ENCODE measurements at places on chromosomes 5 and 9.

DNA sequence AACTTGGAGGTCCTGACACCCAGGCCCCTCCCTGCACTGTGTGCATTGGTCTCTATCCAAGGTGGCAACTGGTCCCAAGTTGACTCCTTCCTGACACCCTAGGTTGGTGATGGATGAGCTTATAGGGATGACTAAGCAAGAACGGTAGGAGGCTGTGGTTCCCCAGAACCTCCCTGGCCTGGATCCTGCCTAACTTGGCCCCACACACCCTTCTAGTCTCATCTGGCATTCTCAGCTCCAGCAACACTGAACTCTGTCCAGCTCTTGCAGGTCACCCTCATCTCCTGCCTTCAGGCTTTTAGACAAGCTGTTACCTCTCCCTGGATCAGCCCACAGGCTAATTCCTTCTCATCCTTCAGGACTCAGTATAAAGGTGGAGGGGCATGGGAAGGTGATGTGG, 16.5 kb downstream of the AQP3 start:
- H3K4me3 ChIP-seq: no peak overlapping the region
- DNase-seq: no peak
- H3K27me3 ChIP-seq: no peaks in the 10 kb centered on the region
- H3K36me3 ChIP-seq: no peaks in the 10 kb centered on the region
- no peak overlapping the region for H3K27ac ChIP-seq

GRCh38 chr5:78696637-78697036, 48.1 kb upstream of the LHFPL2 start:
- H3K27me3 ChIP-seq: no peaks in the 10 kb centered on the region
- H3K4me1 ChIP-seq: peaks cover 32% of the 10 kb centered on the region
- no peak for DNase-seq
- H3K36me3 ChIP-seq: no peaks in the 10 kb centered on the region
- H3K27ac ChIP-seq: no peak overlapping the region

- H3K4me1 ChIP-seq: no peaks in the 10 kb centered on the region
- no peak for DNase-seq
- no peak overlapping the region for H3K27ac ChIP-seq
- H3K36me3 ChIP-seq: no peaks in the 10 kb centered on the region
- H3K4me3 ChIP-seq: no peak overlapping the region
Measured at GRCh38 chr9:8809741-8810140, 1010.2 kb upstream of the DMAC1 start.

DNA sequence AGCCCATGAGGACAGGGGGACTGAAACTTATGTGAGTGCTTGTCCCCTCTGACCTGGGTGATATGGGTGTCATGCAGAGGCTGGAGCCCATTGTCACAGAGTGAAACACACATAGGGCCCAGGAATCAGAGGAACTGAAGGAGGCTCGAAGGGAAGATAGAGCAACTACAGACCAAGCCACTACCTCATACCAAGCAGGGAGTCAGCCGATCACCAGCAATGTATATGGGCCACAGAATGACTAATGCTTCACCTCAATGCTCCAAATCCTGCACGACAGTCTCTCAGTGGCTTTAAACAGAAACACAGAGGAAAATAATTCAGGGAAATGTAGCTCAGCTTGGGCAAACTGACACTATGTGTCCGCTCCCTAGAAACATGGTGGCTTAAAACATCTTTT, 8.9 kb upstream of the FBXW11 start:
- peaks cover under 1% of the 10 kb centered on the region for H3K4me1 ChIP-seq
- no peak overlapping the region for H3K27ac ChIP-seq
- H3K4me3 ChIP-seq: no peak overlapping the region
- H3K36me3 ChIP-seq: no peaks in the 10 kb centered on the region
- H3K27me3 ChIP-seq: no peaks in the 10 kb centered on the region
- no peak for DNase-seq

- no peaks in the 10 kb centered on the region for H3K4me1 ChIP-seq
- no peak for DNase-seq
- H3K36me3 ChIP-seq: no peaks in the 10 kb centered on the region
- no peak overlapping the region for H3K4me3 ChIP-seq
- no peaks in the 10 kb centered on the region for H3K27me3 ChIP-seq
- H3K27ac ChIP-seq: no peak overlapping the region
Measured at GRCh38 chr5:131825404-131826013, 28.7 kb upstream of the FNIP1 start.

DNA sequence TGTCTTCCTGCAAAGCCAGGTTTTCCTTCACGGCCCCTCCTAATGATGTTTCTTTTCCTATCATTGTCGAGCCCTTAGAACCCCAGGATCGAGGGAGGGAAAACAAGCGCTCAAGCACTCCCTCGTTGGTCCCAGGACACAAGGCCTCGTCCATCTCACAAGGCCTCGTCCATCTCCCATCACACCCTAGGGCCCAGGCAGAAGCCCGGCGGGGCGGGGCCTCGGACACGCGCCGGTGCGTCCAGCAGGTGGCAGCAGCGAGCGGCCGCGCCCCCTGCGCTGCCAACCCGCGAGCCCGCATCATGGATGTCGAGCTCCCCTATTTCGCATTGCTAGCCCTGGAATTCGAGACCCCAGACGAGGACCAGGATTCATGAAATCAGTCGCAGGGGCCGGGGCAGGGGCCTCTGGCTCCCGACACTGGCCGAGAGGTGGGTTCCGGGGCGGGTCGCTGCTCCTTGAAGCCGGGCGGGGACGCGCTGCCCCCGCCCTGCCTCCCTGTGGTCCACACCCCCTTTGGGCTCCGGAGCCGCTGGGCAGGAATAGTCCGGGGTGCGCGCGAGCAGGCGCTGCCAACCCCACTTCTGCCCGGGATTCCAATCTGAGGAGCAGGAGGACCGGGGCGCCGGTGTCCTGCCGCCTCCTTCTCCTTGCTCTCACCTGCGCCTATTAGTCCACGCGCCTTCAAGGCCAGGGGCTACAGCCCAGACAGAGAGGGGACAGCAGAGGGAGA, at the start of gene ABLIM3:
Gene ABLIM3 (plus strand): TSS at position 270 of the 733 bp plus-strand sequence. CDS start 603 bp downstream, outside the sequence.
- no peak for DNase-seq
- peak within 1 kb of the TSS; percentile 25 for H3K27ac ChIP-seq
- peak within 1 kb of the TSS; percentile 84 for H3K4me3 ChIP-seq
- H3K36me3 ChIP-seq: no peaks in the 10 kb centered on the region
- no peaks in the 10 kb centered on the region for H3K27me3 ChIP-seq

DNA sequence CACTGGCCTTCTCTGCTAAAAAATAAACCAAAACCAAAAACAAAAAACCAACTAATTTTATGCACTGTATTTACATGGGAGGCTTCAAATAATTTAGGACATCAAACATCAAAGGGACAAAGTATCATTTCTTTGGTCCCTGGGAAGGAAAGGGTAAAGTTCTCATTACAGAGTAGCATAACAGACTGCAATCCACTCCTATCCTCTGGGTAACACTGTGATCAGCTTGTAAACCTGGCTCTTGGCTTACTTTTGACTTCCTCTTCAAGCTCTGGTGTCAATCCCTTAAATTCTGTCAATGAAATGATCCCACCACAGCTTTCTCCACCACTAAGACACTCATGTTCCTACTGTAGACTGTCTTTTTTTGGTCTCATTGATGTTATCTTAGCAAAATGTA, 69.8 kb upstream of the VCAN start:
- DNase-seq: no peak
- no peaks in the 10 kb centered on the region for H3K4me1 ChIP-seq
- H3K27ac ChIP-seq: no peak overlapping the region
- no peaks in the 10 kb centered on the region for H3K27me3 ChIP-seq
- H3K36me3 ChIP-seq: no peaks in the 10 kb centered on the region

GRCh38 chr5:57575839-57576238, 93.2 kb upstream of the ACTBL2 start:
- no peaks in the 10 kb centered on the region for H3K4me1 ChIP-seq
- H3K27ac ChIP-seq: no peak overlapping the region
- H3K27me3 ChIP-seq: peaks cover 4% of the 10 kb centered on the region
- H3K36me3 ChIP-seq: no peaks in the 10 kb centered on the region
- H3K4me3 ChIP-seq: no peak overlapping the region
- no peak for DNase-seq

- no peak overlapping the region for H3K27ac ChIP-seq
- no peak for DNase-seq
- H3K27me3 ChIP-seq: no peaks in the 10 kb centered on the region
- H3K36me3 ChIP-seq: no peaks in the 10 kb centered on the region
- peaks cover 4% of the 10 kb centered on the region for H3K4me1 ChIP-seq
Measured at GRCh38 chr5:91182763-91183162, 200.4 kb downstream of the ARRDC3 start.

- no peak overlapping the region for H3K27ac ChIP-seq
- no peak overlapping the region for H3K4me3 ChIP-seq
- H3K36me3 ChIP-seq: no peaks in the 10 kb centered on the region
- H3K4me1 ChIP-seq: no peaks in the 10 kb centered on the region
- H3K27me3 ChIP-seq: peaks cover 11% of the 10 kb centered on the region
Measured at GRCh38 chr9:38338342-38339018, 54.0 kb upstream of the ALDH1B1 start.

DNA sequence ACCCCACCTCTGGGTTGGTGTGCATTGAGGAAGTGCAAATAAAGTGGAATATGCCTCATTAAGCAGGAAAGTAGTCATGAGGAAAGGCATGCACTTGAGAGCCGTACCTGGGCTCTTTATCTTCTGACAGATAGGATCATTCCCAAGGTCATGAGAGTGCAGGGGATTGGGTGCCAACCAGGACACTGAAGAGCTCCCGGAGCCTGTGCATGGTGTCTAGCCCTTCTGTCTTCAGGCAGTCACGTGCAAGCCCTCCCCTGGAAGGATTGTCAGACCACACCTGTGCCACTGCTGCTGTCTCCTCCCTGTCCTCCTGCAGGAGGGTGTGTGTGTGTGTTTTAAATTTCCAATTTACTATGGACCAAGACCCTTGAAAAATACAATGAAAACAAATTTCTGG, 69.6 kb downstream of the PDE8B start:
- H3K4me3 ChIP-seq: no peak overlapping the region
- H3K27me3 ChIP-seq: peaks cover 18% of the 10 kb centered on the region
- no peak for DNase-seq
- H3K36me3 ChIP-seq: no peaks in the 10 kb centered on the region
- no peak overlapping the region for H3K27ac ChIP-seq
- no peaks in the 10 kb centered on the region for H3K4me1 ChIP-seq

DNA sequence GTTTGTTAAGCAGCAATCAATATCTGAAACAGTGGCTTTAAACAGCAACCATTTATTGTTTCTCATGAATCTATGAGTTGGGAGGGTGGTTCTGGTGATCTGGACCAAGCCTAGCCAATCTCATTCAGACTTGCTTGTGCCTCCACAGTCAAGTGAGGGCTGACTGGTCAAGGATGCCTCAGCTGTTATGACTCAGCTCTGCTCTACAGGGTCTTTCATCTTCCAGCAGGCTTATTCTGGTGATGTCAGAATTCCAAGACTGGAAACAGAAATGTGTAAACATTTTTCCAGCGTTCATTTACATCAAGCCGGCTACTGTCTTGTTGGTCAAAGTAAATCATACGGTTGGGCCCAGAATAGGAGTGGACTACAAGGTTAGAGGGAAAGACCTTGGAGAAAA, 2.5 kb upstream of the PIP5K1B start:
- H3K4me1 ChIP-seq: no peaks in the 10 kb centered on the region
- H3K27me3 ChIP-seq: peaks cover 39% of the 10 kb centered on the region
- DNase-seq: no peak

DNA sequence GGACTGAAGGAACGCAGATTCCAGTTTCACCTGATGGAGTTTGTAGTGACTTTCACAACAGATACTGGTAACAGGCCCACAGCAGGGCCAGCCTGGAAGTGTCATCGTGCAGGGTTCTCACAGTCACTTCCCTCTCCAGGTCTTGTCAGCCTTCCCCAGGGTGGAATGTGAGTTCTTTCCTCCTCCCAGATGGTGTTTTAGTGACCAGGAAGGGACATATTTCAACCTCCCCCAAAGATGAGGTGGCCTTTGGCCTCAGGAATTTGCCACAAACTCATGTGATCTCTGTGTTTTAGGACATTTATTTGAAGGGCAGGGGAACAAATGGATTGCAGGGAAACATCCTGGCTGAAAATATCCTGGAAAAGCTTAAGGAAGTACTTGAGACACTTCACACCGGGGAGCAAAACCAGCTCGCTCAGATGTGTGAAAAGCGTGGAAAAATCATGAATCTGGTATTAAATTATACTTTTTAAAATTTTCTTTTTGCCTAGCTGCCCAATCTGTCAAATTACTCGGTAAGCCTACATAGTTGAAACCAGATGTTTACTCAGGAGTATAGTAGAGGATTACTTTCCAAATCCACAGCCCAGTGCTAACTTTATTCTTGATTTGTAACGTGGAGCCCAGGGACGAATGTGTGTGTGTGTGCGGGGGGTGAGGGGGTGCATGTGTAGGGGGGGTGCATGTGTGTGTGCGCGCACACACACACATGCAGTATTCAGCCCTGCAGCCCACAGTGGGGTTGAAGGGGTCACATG, 66.8 kb downstream of the PTPDC1 start:
- H3K4me3 ChIP-seq: no peak overlapping the region
- H3K27me3 ChIP-seq: no peaks in the 10 kb centered on the region
- H3K27ac ChIP-seq: no peak overlapping the region
- no peaks in the 10 kb centered on the region for H3K36me3 ChIP-seq
- no peak for DNase-seq

- peaks cover 9% of the 10 kb centered on the region for H3K36me3 ChIP-seq
- H3K4me3 ChIP-seq: no peak overlapping the region
- no peak overlapping the region for H3K27ac ChIP-seq
Measured at GRCh38 chr9:125146247-125146646, 2.9 kb upstream of the SCAI start.

- peak; percentile 53 for DNase-seq
- peak within 1 kb of the TSS; percentile 62 for H3K27ac ChIP-seq
- H3K4me1 ChIP-seq: peaks cover 14% of the 10 kb centered on the region
- peak within 1 kb of the TSS; percentile 67 for H3K4me3 ChIP-seq
- H3K27me3 ChIP-seq: no peaks in the 10 kb centered on the region
- H3K36me3 ChIP-seq: peaks cover 4% of the 10 kb centered on the region
Measured at GRCh38 chr9:133417541-133418461, at the start of gene REXO4. REXO4 (minus strand) TSS chr9:133418010; CDS start chr9:133417844, 166 bp downstream.

DNA sequence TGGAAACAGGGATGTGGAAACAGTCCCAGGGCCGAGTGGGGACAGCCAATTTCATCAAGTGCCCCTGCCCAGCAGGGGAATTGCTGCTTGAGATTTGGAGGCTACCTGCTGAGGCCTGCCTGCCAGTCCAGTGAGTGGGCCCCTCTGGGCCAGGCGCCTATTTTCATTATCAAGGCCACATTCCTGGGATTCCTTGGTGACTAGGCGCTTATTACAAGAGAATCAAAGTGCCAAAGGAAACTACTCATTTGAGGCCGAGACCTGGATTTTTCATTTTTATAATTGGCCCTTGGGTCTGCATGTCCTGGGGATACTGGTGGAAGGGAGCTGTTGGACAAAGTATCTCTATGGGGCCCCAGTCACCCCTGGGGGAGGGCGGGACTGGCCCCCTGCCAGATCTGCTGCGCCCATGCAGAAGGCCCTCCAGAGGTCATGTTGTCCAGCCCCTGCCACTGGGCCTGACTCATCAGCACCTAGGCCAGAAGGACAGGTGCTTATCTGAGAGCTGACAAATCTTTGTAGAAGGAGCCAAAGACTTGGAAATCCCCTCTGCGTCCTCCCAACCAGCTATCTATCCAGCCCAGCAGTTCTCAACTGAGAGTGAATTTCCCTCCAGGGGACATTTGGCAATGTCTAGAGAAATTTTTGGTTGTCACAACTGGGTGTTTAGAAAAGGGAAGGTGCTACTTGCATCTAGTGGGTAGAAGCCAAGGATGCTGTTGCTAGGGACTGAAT, 45.6 kb downstream of the FOXI1 start:
- peaks cover 15% of the 10 kb centered on the region for H3K4me1 ChIP-seq
- peak; percentile 60 for DNase-seq
- no peaks in the 10 kb centered on the region for H3K36me3 ChIP-seq
- no peaks in the 10 kb centered on the region for H3K27me3 ChIP-seq
